ENCODE measurements at places on chromosomes 12 and 14.

- H3K27me3 ChIP-seq, result no peaks in the 10 kb centered on the region
- H3K36me3 ChIP-seq, result no peaks in the 10 kb centered on the region
- H3K4me1 ChIP-seq, result no peaks in the 10 kb centered on the region
Observed at GRCh38 chr12:130835011-130835410, 4.0 kb downstream of the STX2 start.

GRCh38 chr12:14651371-14651770 lies 45.0 kb downstream of the GUCY2C start:
- H3K4me3 ChIP-seq, result no peak overlapping the region
- H3K27ac ChIP-seq, result no peak overlapping the region
- no peaks in the 10 kb centered on the region for H3K36me3 ChIP-seq

DNA sequence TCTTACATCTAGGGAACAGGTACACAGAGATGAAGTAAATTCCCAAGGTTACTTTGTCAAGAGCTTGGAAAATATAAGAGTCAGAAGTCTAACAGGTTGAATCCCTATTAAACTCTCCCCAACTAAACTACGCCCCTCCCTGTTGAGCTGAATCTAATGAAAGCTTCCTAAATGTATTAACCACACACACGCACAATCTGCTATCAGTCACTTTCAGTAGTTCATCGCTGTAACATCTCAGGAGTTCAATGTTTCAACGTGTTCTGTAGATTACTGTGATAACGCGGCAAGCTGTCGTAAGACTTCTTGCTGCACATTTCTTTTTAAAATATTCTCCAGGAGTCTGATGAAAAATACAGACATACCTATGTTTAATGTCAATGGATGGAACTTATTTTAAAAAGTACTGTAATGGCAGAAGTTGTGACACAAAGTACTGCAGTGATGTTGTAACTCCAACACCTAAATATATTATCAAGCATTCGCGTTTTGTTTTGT lies 612 bp upstream of the SLC25A3 start:
- no peaks in the 10 kb centered on the region for H3K4me1 ChIP-seq
- H3K27me3 ChIP-seq, result no peaks in the 10 kb centered on the region
- H3K27ac ChIP-seq, result peak overlapping the region; percentile 92
- DNase-seq, result no peak
- H3K4me3 ChIP-seq, result peak overlapping the region; percentile 79

DNA sequence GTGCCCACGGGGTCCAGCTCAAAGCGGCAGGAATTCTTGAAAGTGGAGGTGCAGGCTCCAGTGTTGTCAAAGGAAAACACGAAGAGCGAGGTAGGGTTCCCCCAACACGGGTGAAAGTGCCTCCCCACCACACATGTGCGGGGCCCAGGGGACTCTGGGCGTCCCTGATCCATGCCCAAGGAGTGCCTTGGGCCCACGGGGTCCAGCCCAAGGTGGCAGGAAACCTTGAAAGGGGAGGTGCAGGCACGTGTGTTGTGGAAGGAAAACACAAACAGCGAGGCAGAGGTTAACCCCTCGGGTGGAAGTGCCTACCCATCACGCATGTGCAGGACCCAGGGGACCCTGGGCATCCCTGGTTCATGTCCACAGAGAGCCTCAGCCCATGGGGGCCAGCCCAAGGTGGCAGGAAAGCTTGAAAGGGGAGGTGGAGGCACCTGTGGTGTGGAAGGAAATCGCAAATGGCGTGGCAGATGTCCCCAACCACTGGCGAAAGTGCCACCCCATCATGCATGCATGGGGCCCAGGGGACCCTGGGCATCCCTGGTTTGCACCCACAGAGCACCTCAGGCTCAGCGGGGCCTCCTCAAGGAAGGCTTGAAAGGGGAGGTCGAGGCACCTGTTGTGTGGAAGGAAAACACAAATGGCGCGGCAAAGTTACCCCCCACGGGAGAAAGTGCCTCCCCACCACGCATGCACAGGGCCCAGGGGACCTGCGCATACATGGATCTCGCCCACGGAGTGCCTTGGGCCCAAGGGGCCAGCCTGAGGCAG lies 584.6 kb downstream of the ALG10 start:
- H3K36me3 ChIP-seq, result no peaks in the 10 kb centered on the region
- DNase-seq, result no peak
- H3K27ac ChIP-seq, result no peak overlapping the region
- H3K4me1 ChIP-seq, result no peaks in the 10 kb centered on the region

GRCh38 chr12:81530352-81530751 lies 228.8 kb downstream of the PPFIA2 start:
- no peaks in the 10 kb centered on the region for H3K4me1 ChIP-seq
- no peaks in the 10 kb centered on the region for H3K27me3 ChIP-seq
- H3K4me3 ChIP-seq, result no peak overlapping the region
- no peak overlapping the region for H3K27ac ChIP-seq

DNA sequence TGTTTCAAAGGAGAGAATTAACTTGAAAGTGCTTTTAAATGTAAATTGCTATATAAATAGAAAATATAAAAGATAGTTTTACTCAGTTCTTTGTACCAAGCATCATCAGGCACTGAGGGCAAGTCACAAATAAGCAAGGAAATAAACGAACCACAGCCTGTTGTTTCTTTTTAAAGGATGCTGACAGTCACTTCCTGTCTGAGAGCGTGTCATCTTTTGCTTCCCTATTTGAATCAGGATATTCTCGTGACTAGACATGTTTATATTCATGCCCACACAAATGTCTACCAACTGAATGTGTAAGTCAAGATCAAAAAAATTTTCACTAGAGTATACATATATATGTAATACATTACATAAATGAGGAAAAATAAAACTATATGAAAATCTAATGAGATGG lies 31.4 kb upstream of the SLC2A13 start:
- H3K36me3 ChIP-seq, result no peaks in the 10 kb centered on the region
- H3K4me1 ChIP-seq, result no peaks in the 10 kb centered on the region
- H3K4me3 ChIP-seq, result no peak overlapping the region
- DNase-seq, result no peak
- no peak overlapping the region for H3K27ac ChIP-seq

DNA sequence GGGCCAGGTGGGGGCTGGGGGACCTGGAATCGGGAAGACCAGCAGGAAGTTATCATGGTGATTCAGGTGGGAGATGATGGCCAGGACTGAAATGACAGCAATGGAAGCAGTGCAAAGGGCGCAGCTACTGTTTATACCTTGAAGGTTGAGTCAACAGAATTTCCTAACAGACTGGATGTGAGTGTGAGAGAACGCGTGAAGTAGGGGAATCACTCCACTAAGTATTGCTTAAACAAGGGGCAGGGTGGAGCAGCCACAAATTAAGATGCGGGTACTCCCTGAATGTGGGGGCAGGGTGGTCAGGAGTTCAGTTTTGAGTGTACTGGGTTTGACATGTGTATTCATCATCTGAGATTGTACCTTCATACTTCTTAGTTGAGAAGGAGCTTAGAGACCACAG lies 45.1 kb downstream of the MYF5 start:
- H3K36me3 ChIP-seq, result no peaks in the 10 kb centered on the region
- H3K4me1 ChIP-seq, result no peaks in the 10 kb centered on the region
- DNase-seq, result no peak
- H3K27me3 ChIP-seq, result no peaks in the 10 kb centered on the region
- no peak overlapping the region for H3K4me3 ChIP-seq
- H3K27ac ChIP-seq, result no peak overlapping the region

DNA sequence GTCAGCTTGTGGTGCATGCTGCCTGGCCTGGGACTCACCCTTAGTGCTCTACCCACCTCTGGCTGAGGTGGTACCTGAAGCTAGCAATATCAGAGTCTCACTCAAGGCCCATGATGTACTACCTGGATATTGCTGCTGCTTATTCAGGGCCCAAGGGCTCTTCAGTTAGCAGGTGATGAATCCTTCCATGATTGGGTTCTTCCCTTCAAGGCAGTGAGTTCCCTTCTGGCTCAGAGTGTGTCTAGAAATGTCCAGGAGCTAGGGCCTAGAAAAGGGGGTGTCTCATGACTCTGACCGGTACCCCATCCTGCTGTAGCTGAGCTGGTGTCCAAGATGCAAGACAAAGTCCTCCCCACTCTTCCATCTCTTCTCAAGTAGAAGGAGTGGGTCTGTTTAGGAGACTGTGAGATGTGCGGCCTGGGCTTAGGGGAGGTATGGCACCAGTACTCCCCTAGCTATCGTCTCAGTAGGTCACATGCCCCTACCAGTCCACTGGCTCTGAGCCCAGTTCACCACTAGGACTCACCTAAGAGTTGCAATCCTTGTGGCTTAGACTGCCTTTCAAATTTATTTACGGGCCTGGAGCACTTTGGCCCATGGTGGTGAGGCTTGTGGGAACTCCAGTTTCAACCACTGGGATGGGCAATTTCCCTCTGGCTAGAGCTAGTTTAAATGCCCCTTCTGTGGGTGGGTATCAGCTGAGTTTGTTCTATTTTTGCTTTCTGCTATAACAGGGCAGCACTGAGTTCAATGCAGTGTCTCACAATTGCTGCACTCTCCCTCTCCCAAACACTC lies 12.2 kb downstream of the PRORP start:
- H3K4me3 ChIP-seq, result no peak overlapping the region
- no peak for DNase-seq
- no peaks in the 10 kb centered on the region for H3K36me3 ChIP-seq
- H3K27ac ChIP-seq, result no peak overlapping the region

DNA sequence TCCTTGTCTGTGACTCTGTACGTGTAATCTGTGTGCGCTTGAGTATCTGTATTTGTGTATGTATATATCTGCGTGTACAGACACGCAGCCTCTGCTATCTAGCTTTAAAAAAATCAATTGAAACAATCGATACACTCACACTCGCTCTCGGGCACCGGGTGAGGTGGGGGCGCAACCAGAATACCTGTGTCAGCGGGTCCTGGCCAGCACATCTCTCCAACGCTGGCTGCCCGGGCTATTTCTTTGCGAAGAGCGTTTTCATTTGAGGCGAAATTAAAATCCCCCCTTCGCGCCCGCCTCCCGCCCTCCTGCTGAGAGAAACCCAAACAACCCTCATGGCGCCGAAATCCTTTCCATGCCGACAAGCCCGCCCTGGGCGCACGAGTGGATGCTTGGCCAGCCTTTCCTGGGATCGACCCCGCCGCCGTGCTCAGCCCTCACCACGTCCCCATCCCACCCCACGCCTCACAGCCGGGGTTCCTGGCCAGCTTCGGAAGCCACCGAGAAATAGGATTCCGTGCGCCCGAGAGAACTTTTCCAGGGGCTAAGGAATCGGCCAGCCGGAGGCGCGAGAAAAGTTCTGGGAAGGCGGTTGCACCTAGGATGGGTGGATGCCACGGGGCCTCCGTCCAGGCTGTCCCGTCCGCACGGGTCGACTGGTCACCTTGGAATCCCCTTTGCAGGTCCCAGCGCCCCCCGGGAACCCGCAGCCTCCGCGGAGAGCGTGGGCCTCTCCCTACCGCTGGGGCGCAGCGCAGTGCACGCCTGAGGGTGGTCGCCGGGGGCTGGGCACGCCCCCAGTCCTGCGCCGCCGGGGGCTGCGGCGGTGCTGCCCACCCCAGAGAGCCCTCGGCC lies 1.0 kb downstream of the ZDHHC22 start:
- no peak for DNase-seq
- H3K27me3 ChIP-seq, result peaks cover 46% of the 10 kb centered on the region
- H3K36me3 ChIP-seq, result no peaks in the 10 kb centered on the region
- H3K4me1 ChIP-seq, result peaks cover 20% of the 10 kb centered on the region
- H3K4me3 ChIP-seq, result peak overlapping the region; percentile 17

DNA sequence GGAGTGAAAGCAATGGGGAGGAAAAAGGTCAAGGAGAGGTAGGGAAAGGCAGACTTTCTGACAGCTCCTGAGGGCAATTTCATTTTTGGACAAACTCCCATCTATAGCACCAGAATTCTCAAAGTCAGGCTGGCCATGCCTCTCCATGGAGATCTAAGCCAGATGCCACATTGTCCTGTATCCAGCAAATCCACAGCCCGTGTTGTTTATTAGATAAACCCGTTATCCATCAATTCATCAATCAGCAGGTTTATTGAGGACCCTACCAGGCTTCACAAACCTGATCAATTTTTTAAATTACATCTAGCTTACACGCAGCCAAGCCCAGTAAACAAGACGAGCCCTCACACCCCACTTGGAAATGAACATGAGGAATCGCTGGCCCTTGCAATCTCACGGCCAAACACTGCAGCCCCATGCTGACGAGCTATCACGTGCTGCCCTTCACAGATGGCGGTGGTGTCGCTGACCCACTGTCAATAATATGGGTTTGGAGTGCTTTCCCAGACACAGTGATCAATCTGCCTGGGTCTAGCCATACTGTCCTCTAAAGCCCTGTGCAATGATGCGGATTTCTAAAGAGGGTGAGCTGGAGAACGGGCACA lies 332.9 kb downstream of the DPF3 start:
- no peaks in the 10 kb centered on the region for H3K27me3 ChIP-seq
- no peak overlapping the region for H3K27ac ChIP-seq
- H3K4me1 ChIP-seq, result no peaks in the 10 kb centered on the region
- H3K36me3 ChIP-seq, result no peaks in the 10 kb centered on the region

GRCh38 chr14:67571275-67571990 lies 28.6 kb downstream of the PIGH start:
- H3K4me3 ChIP-seq, result no peak overlapping the region
- H3K4me1 ChIP-seq, result no peaks in the 10 kb centered on the region
- peak; percentile 71 for DNase-seq
- no peaks in the 10 kb centered on the region for H3K36me3 ChIP-seq
- H3K27ac ChIP-seq, result no peak overlapping the region
- H3K27me3 ChIP-seq, result no peaks in the 10 kb centered on the region

- no peak overlapping the region for H3K27ac ChIP-seq
- H3K27me3 ChIP-seq, result no peaks in the 10 kb centered on the region
- no peaks in the 10 kb centered on the region for H3K4me1 ChIP-seq
Observed at GRCh38 chr14:68644101-68644500, 148.8 kb downstream of the ZFP36L1 start.

DNA sequence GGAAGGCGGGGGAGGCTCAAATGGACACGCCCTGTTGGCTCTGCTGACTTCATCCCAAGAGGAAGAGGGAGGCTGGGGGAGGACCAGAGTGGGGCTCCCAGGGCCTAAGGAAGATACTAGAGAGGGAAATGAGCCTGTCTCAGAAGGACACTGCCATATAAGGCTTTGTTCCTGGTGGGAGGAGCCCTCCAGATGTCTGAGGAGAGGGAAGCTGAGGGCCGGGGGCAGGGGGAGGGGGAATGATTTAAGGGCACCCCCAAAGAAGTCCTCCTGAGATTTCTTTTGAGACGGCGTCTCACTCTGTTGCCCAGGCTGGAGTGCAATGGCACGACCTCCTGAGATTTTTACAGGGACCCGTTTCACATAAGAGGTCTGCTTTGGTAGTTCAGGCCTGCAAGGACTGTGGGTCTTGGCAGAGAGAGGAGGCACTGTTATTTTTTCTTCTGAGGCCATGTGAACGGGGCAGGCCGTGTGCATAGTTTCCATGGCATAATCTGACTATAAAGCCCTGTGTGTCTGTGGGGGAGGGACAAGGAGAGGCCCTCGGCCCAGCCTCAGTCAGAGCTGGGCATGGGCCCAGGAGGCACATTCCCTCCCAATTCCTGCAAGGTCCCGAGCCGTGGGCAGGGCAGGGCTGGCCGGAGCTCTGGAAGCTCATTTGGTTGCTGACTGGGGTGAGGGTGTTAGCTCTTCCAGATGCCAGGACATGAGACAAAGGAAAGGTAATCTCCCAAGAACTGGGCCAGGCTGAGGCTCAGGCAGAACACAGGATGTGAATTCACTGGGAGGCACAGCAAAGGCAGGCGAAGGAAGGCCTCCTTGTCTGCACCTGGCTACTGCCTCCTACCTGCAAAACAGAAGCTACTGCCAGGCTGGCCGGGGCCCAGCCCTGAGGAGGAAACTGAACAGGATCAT lies 22.2 kb upstream of the PLEKHG3 start:
- H3K36me3 ChIP-seq, result no peaks in the 10 kb centered on the region
- H3K4me3 ChIP-seq, result no peak overlapping the region
- DNase-seq, result peak; percentile 67
- H3K27ac ChIP-seq, result peak overlapping the region; percentile 55
